A172 (cell line): ENCODE measurements at places on chromosomes 3 and 15.

DNA sequence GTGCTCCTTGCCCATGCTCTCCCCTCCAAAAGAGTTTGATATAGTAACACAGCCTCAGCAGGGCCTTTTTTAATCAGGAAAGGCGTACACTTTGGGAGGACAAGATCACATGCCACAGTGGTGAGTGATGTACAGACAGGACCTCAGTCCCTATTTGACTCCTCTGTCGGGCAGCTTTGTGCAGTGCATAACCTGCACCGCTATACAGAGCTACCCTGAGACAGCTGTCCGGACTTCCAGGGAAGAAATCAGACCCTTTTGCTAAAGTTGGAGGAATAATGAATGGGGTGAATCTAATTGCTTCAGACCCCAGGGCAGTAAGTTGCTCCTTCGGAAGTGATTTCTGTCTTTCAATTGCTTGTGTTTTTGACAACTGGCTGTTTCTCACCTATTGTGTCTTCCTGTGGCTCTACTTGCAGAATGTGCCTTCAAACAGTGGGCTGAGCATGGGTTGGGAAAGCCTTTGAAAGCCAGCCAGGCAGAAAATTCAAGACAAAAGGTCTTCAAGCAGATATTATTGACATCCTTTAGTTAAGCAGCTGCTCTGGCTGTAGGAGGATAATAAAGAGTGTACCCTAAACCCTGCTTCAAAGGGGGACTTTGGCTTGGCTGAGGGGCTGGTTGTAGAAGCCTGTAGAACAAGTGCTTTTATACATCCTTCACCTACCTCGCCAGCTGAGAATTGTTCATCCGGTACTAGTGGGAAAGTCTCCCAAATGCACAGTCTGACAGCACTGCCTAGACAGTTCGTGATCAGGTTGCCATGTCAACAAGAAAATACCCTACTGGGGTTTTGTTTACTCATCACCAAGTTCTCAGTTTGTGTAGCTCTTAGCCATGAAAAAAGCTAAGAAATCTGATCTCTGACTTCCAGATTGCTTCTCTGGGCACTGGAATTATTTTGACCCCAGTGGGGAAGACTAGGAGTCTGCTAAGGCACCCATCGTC, 35.1 kb downstream of the SNTN start:
- no peak for DNase-seq

GRCh38 chr3:89692601-89693000, 585.2 kb downstream of the EPHA3 start:
- no peak for DNase-seq

DNA sequence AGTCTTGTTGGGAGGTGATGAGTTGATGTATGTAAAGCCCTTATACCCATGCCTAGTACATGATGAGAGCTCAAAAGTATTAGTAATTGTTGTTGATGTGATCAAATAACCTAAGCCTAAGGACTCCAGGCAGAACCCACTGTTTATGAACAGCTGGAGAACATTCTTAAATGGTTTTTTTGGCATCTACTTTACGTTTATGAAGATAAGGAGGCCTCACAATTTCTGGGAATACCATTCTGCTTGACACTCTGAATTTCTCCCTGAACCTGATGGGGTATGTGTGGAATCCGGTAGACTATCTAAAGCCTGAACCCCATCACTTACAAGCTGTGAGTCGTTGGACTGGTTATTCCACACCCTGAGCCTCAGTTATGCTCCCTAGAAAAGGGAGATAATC, 244.6 kb upstream of the WNT5A start:
- DNase-seq: no peak

- no peak for DNase-seq
These were observed 190.0 kb downstream of the PLCH1 start for GRCh38 chr3:155554777-155555451.

- DNase-seq: peak; percentile 98
These were observed 6.3 kb upstream of the PKM start for GRCh38 chr15:72237029-72237852.

DNA sequence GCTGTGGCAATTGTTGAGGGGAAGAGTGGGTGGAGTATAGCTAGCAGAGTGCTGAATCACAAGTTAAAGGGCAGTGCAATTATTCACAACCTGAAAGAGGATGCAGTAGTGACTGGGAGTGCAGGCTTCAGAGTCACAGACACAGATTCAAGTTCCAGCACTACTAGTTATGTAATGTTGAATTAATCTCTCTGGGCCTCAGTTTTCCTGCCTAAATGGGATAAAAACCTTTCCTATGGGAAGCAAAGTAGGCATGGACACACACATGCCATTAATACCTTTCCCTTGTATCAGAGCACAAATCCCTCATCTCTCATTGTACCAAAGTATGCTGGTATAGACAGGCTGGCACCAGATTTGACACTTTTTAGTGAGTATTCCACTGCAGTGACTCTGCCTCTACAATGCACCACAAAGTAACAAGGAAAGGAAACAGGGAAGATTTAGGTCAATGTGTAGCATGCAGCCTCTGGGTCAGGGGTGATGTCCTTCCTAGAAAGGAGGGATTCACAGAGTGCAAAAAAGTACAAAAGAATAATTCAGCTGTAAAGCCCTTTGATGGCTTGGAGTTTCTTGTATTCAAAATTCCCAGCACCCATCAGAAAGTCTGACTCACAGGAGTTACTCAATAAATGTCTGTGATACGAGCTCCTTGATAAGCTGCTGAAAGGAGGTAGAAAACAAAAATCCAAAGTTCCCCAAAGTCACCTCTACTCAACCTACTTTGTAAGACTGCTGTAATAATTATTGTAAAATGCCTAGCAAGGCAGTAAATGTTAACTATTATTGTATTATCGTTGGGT, 507.5 kb upstream of the TGFBR2 start:
- peak; percentile 43 for DNase-seq

DNA sequence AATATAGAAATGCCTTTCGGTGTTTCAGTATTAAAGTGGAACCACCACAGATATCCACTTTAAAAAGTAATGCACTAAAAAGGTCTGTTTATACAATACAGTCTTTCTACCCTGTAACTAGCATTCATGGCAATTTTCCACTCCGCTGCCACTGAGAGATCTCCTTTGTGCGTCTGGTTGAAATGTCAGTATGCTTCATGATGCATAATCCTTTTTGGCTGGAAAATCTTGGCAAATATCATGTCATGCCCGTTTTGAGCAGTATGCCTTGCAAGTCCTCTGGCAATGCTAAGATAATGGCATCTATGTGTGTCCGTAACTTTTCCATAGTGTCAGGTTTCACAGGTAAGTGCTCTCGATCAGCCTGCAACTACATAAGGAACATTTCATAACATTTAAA, 30.8 kb upstream of the ARF4 start:
- no peak for DNase-seq

- DNase-seq: no peak
These were observed 77.0 kb upstream of the PRR23C start for GRCh38 chr3:139121513-139122220.

DNA sequence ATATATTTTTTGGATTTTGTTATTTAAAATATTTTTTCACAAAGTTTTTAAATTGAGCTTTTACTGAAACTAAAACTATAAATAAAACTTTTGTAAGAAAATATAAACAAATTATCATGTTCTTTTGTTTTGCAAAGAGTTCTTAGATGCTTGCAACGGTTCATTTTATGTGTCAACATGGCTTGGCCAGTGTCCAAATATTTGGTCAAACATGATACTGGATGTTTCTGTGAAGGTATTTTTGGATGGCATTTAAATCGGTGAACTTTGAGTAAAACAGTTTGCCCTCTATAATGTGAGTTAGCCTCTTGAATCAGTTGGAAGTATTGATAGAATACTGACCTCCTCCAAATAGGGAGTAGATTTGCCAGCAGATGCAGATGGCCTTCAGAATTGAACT, 612.6 kb upstream of the NECTIN3 start:
- no peak for DNase-seq

DNA sequence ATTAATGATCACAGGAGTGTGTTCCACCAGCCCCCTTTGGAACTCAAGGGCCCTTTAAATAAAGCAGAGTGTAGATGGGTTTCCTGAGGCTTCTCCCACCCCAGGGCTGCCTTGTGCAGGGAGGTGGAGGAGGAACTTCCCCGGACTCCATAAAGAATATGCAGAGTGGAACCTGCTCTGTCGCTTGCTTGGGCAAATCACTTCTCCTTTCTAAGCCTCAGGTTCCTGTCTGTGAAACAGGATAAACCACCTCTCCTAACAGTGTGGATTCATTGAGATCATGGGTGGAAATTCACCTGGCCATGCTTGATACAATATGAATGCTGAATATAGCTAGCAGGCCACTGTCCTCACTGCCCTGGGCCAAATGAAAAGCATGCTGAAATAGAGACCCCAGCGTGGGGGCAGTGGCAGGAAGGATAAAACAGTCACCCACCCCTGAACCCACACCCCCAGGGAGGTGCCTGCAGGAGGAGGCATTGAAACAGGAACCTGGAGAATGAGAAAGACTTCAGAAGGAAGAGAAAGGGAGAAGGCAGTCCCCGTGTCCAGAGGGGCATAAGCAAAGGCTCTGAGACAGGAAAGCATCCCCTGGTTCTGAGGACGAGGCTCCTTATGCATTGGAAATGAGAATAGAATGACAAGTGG, 41.1 kb upstream of the CHRNB4 start:
- no peak for DNase-seq

DNA sequence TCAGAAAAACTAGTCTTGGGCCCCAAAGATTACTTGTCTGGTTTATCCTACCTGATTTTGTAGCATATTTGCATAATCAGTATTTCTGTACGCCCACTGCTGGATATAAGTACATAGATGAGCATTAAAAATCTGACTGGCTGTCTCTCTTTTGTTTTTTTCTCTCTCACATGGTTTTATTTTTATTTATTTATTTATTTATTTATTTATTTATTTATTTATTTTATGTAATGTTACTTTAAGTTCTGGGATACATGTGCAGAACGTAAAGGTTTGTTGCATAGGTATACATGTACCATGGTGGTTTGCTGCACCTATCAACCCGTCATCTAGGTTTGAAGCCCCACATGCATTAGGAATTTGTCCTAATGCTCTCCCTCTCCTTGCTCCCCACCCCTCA, 31.9 kb downstream of the C2CD4B start:
- no peak for DNase-seq

DNA sequence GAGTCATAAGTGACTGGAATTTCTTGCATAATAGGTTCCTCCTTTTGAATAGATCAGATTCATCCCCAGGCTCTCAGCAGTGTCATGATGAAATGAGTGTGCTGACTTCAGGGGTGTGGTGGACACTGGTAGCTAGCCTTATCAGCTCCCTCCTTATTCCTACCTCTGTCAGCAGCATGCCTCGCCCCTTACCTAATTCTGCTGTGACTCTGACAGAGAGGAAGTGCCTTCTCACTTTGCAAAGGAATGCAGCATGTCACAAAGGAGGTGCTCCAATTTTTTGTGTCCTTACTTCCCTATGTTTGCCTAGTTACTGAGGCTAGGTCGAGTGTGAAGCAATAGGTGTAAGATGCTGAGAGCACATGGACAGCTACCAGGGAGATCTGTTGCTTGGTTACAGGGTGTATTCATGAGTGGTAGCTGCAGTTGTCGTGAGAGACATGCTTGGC, 90.6 kb downstream of the TNFAIP8L3 start:
- peak; percentile 29 for DNase-seq

DNA sequence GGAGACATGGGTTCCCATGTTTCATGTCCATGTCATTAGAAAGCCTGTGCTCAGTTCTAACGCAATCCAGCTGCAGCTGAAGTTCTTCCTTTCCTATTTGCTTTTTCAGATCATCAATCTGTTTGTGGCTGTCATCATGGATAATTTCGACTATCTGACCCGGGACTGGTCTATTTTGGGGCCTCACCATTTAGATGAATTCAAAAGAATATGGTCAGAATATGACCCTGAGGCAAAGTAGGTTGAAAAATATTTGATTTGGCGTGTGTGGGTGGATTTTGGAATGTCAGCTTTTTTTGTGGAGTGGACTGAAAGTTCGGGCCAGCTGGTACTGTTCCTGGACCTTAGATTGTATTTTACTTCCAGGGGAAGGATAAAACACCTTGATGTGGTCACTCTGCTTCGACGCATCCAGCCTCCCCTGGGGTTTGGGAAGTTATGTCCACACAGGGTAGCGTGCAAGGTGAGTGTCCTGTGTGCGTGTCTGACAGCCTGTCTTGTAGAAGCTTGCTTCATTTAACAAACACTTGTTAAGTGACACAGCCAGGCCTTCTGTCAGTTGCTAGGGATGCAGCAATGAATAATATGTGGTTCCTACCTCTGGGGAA, 69.6 kb downstream of the CHDH start:
- DNase-seq: no peak

GRCh38 chr15:55522742-55523450, 14.9 kb upstream of the DNAAF4 start:
- DNase-seq: no peak

DNA sequence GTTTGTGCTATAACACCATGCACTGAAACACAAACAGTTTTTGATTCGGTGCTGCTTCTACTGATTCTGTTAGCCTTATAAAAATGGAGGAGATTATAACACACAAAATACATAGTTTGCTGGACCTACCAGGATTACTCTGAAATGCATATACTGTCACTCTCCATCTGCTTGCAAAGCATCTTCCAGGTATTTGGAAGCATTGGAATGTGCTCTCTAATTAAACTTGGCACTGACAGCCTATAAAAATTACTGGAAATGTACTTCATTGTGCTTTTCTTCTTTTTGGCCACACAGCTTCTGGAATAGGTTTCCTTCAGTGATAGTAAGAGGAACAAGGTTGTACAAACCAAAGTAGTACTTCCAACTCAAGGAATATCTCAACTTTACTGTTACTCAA, 376.1 kb downstream of the UNC13C start:
- DNase-seq: no peak

- no peak for DNase-seq
These were observed 19.8 kb downstream of the DGKG start for GRCh38 chr3:186342197-186342596.

DNA sequence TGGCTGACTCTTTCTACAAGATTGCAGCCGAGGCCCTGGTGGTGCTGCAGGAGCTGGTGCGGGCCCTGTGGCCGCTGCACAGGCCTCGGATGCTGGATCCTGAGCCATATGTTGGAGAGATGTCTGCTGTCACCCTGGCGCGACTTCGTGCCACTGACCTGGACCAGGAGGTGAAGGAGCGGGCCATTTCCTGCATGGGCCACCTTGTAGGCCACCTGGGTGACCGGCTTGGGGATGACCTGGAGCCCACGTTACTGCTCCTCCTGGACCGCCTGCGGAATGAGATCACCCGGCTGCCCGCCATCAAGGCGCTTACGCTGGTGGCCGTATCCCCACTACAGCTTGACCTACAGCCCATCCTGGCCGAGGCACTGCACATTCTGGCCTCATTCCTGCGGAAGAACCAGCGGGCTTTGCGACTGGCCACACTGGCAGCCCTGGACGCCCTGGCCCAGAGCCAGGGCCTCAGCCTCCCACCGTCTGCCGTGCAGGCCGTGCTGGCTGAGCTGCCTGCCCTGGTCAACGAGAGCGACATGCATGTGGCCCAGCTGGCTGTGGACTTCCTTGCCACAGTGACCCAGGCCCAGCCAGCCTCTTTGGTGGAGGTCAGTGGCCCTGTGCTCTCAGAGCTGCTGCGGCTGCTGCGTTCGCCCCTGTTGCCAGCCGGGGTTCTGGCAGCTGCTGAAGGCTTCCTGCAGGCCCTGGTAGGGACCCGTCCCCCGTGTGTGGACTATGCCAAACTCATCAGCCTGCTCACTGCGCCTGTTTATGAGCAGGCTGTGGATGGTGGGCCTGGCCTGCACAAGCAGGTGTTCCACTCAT, 20.3 kb downstream of the CAND2 start:
- DNase-seq: no peak

GRCh38 chr3:156762631-156763185, 63.4 kb upstream of the LEKR1 start:
- DNase-seq: no peak
